ENCODE measurements at places on chromosomes 13 and 19.

- DNase-seq, result no peak
These were observed at the start of gene MAP4K1 for GRCh38 chr19:38617764-38618589. Gene MAP4K1 (minus strand): TSS chr19:38617953. CDS start chr19:38617895, 58 bp downstream.

GRCh38 chr19:46691104-46691503 is 25.8 kb downstream of the PRKD2 start:
- DNase-seq, result no peak

DNA sequence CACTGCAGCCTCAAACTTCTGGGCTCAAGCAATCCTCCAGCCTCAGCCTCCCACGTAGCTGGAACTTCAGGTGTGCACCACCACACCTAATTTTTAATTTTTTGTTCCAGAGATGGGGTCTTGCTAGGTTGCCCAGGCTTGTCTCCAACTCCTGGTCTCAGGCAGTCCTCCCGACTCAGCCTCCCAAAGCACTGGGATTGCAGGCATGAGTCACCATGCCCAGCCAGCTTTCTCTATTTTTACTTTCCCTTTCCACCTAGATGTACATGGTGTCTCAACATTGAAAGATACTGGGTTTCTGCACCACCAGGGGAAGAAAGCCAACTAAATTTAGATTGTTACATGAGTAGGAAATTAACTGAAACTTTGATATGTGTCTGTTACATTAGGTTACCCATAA is 13.8 kb upstream of the ZNF846 start:
- DNase-seq, result peak; percentile 23

DNA sequence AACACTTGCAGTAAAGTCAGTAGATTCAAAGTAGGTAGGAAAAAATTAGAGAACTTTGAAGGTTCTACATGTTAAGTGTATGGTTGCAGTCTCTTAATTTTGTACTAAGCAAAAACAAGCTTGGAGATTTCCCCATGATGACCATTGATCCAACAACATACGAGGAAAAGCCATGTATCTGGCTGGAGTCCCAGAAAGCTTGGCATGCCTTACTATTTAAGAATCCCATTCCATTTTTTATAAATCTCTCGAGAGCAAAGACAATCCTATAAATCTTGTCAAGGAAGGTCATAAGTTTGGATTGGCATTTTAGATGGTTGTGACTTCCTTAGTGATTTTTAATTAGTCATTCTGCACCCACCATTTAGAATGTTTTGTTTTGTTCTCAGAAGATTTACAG is 495.9 kb downstream of the GPC5 start:
- DNase-seq, result no peak

GRCh38 chr19:57850553-57851017 is 926 bp downstream of the ZNF587 start:
- DNase-seq, result peak; percentile 67

GRCh38 chr19:48044561-48044960 is 682 bp upstream of the CABP5 start:
- no peak for DNase-seq

GRCh38 chr19:29741776-29742175 is 26.7 kb upstream of the C19orf12 start:
- no peak for DNase-seq

DNA sequence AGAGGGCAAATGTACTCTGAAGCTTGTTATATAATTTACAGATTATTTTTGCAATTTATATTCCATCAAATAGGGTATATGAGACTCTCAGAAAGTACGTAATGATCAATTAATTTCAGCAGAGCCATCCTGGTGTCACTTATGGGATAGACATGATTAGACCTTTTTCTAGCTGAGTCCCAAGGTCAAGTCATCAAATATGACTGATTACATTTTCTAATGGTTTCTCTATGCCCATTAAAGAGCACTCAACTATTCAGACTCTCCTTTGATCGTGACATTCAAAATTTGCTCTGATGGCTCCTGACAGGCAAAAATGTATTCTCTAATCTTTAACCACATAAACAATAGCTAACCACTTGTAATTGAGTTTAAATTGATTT is 469.2 kb downstream of the COG6 start:
- no peak for DNase-seq

DNA sequence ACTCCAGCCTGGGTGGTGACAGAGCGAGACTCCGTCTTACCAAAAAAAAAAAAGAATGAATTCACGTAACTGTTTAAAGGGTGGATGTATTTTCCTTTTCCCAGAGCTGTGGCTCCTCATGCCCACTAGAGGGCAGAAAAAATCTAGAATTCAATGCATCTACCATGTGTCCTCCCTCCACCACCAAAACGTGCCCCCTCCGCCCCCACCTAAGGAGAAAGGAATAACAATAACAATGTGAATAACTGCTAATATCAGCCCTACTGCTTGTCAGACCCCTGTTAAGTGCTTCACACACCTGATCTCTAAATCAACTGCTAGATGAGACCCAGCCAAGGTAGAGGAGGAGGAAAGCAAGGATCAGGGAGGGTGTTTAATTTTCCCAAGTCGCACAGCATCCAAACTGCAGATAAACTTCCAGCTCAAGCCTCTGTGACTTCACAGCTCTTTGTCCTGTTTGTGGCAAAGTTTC is 20.2 kb upstream of the PNMA8B start:
- DNase-seq, result peak; percentile 47

GRCh38 chr13:44470638-44471562 is 97.3 kb downstream of the SERP2 start:
- peak; percentile 56 for DNase-seq

GRCh38 chr19:51468545-51468920 is 9.8 kb upstream of the CEACAM18 start:
- no peak for DNase-seq

GRCh38 chr13:48828962-48829411 is 146.7 kb upstream of the FNDC3A start:
- DNase-seq, result peak; percentile 28

- no peak for DNase-seq
These were observed 30.2 kb upstream of the ZNF331 start for GRCh38 chr19:53507523-53508442.

DNA sequence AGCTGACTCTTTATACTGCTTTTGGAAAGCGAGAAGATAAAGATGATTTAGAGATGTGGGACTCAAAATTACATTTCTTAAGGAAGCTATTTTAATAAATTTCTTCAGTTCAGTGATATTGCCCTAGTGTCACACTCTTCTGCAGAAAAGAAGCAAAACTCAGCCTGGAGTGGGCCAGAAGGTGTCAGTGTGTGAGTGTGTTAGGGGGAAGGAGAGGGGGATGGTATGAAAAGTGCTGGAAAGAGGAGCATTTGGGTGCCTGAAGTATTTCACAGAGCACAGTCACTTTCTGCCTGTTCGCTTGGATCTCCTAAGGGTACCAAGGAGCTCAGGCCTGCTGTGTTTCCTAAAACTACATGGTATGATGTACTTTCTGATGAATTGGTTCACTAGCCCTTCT is 84.5 kb upstream of the FRY start:
- DNase-seq, result no peak

- DNase-seq, result peak; percentile 96
These were observed 67.4 kb downstream of the STK24 start for GRCh38 chr13:98509271-98510155.

DNA sequence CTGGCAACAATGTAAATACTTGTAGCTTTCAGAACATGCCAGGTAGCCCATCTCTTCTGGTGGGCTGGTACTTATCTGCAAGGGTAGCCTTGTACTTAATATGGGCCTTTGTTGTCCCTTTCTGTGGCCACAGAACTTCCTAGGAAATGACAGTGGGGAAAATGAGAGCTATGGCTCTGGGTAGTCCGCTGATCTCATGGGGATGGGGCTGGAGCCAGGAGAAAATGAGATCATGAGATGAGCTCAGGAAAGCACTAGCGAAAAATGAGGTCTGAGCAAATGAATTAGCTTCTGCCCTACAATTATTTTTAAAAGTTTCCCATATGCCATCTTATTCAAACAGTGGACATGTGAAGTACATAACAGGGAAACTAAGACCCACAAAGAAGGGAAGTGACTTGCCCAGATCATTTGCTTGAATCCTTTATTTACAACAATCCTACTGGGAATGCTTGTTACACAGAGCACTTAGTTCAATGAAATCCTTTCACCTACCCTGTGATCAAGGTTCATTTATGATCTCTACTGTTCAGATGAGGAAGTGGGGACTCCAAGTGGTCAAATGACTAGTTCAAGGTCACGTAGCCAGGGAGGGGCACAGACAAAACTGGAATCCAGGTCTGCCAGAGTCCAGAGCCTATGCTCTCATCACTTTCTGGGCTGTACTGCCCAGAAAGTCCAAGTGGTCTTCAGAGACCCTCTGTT is 87.1 kb downstream of the PTPRS start:
- DNase-seq, result peak; percentile 40

DNA sequence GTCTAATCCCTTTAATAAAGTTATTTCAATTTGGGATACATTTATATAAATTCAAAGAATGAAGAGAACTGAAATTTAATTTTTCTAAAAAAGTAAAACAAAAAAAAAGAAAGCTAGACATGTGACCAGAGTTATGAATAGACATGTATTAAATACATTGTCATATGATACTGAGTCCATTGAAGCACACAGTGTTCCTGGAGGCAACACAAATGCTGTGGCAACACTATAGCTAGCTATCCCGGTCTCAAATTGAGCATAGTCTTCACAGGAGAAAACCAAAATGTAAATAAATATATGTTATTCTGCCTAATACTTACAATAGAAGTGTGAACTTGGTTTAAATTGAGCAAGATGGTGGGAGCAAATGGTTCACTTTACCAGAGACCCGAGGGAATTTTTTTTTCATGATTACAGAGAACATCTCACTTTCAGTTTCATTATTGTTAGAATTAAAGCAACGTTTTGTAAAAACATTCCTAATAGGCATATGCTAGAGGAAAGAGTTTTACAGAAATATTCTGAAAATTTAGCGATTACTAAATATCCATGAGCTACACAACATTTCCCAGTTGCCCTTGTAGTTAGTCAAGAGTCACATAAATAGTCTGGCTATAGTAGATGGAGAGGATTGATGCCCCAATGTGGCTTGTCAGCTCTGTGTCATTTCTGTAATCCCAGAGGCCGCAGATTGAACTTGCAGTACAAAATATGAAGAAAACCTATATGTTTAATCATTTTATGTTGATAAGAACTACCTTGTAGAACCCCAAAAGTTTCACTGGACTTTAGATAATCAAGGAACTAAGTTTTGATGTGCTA is 775.7 kb upstream of the SPRY2 start:
- no peak for DNase-seq

DNA sequence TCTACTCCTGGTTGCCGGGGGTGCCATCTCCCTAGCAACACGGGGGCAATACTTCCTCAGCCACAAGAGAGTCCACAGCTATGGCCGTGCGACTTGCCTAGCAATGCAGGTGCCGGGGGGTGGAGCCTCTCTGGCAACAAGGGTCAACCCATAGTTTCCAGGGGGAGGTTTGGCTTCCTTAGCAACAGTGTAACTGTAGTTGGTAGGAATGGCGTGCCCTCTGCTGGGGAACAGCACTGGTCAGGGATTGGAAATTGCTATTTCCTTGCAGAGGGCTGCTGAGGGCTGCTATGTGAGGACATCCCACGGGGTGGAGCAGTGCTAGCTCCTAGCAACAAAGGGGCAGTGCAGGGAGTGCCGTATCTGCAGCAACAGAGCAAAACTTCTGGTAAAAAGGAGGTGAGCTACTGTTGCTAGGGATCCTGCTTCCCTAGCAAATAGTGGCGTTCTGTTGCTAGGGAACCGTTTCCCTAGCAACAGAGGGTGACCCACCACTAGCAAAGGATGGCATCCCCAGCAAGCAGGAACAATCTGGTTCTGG is 7.0 kb upstream of the TMC4 start:
- DNase-seq, result peak; percentile 35

DNA sequence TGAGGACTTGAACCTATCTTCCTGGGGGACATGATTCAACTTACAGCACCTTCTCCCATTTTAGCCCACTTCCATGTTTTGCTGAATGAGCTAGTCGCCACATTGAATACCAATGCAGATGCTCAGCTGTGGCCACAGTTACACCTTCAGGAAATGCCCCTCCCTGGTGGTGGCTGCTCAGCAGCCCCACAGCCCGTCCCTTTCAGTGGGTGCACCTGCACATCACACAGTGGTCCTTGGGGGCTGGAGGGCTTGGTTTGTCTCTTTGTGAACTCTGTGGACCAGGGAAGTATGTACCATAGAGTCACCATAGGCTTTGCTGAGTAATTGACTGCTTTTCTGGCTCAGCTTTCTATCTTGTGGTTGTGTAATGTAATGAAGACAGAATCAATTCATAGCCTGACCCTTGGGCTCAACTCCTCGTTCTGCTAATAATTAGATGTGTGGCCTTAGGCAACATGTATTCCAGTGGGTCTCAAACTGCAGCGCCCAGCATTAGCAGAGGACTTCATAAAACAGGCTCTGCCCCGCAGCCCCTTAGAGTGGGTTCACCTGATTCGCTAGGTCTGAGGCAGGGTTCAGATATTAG is 48.1 kb upstream of the FARP1 start:
- DNase-seq, result no peak

GRCh38 chr13:113951246-113951999 is 22.5 kb downstream of the C13orf46 start:
- peak; percentile 65 for DNase-seq

GRCh38 chr13:50794226-50794625 is 49.3 kb downstream of the DLEU7 start:
- no peak for DNase-seq

GRCh38 chr13:39578821-39579291 is 24.1 kb downstream of the LHFPL6 start:
- DNase-seq, result no peak

GRCh38 chr19:11495481-11495880 is 10.2 kb downstream of the ZNF653 start:
- no peak for DNase-seq

- DNase-seq, result peak; percentile 82
These were observed 158.1 kb upstream of the TSC22D1 start for GRCh38 chr13:44734201-44734707.

DNA sequence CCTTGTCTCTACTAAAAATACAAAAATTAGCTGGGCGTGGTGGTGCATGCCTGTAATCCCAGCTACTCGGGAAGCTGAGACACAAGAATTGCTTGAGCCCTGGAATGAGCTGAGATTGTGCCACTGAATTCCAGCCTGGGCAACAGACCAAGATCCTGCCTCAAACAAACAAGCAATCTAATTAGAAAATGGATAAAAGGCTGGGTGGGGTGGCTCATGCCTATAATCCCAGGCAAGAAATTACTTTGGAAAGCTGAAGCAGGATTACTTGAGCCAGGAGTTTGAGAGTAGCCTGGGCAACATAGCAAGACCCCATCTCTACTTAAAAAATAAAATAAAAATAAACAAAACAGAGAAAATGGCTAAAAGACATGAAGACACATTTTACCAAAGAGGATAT is 77.0 kb downstream of the CAB39L start:
- peak; percentile 26 for DNase-seq

- no peak for DNase-seq
These were observed 479.4 kb downstream of the PCDH20 start for GRCh38 chr13:60936281-60936680.

GRCh38 chr13:39875111-39875987 is 219.9 kb downstream of the COG6 start:
- peak; percentile 43 for DNase-seq

All from fibroblast of mammary gland (primary cell).